Mesothelial cell of epicardium (in vitro differentiated cells): ENCODE measurements at places on chromosomes 5 and 9. TPM values are rescaled to one million over a fixed set of nuclear protein-coding genes. Genes with fewer than 3 reads are reported as not detected.

DNA sequence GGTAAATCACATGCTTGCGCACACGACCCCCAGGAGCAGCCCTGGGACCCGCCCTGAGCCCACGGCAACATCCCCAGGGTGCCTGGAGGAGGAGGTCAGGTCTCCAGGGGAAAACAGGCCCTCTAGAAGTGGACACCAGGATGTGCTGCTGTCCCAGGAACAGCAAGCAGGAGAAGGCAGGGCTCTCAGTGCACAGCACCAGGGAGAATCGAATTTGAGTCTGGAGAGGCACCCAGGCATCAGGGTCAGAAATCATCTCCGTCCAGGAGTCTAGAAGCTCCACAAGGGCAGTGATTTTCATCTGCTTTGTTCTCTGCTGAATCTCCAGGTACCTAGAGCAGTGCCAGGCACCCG, 93.6 kb downstream of the PAX5 start:
- H3K4me1 ChIP-seq = peaks cover 4% of the 10 kb centered on the region
- DNase-seq = no peak
- no peak overlapping the region for H3K27ac ChIP-seq
- no peaks in the 10 kb centered on the region for H3K36me3 ChIP-seq
- peaks cover 29% of the 10 kb centered on the region for H3K27me3 ChIP-seq

DNA sequence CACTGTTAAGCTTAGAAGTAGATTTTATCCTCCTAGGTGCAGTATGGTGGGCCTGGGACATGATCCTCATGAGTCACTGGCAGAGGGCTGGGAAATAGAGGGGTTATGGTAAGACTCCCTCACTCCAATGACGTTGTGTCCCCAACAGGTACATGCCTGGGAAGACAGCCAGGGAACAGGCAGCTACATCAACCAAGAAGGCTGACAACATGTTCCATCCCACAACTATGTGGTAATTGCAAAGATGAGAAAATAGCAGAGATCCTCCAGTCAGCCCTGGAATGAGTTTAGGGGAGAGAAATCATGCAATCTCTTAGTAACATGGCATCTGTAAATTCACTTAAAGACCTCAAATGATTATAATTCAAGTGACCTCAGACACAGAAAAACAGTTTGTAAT, 114.4 kb upstream of the LIFR start:
- no peak overlapping the region for H3K27ac ChIP-seq
- H3K4me1 ChIP-seq = peaks cover 4% of the 10 kb centered on the region
- no peak for DNase-seq
- H3K27me3 ChIP-seq = no peaks in the 10 kb centered on the region
- H3K4me3 ChIP-seq = no peak overlapping the region

The SLC6A3 gene
- 0.04 to 0.07 TPM in 2 of 3 replicates, not detected in the other for total RNA-seq

The FOXD1 gene
- 0.09 TPM in 1 of 3 replicates, not detected in the others for total RNA-seq

DNA sequence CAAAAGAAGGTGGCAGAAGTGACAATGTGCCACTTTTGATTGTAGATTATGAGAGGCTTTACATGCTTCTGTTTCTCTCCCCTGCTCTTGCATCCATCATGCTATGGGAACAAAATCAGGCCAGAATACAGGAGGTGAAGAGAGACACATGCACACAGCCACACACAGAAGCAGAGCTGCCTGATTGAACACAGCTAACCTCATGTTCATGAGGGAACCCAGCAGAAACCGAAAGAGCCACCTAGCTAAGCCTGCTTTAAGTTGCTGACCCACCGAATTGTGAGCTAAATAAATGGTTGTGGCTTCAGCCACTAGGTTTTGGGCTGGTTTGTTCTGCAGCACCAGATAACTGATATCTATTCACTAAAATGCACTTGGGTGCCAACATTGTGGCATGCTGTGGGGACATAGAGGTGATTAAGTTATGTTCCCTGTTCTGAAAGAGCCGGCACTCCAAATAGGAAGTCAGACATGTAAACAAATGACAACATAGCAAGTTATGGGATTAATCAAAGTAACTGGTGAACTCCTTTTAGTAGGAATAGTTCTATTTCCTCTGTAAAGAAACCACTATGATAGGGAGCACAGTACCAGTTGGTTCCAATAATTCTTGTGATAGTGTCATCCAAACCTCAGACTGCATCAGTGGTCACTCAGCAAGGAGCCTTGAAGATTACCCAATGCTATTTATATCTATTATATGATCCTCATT, 93.6 kb upstream of the TNC start:
- DNase-seq = no peak
- H3K4me3 ChIP-seq = no peak overlapping the region
- peak overlapping the region; percentile 30 for H3K27ac ChIP-seq
- no peaks in the 10 kb centered on the region for H3K36me3 ChIP-seq
- H3K27me3 ChIP-seq = peaks cover 15% of the 10 kb centered on the region

DNA sequence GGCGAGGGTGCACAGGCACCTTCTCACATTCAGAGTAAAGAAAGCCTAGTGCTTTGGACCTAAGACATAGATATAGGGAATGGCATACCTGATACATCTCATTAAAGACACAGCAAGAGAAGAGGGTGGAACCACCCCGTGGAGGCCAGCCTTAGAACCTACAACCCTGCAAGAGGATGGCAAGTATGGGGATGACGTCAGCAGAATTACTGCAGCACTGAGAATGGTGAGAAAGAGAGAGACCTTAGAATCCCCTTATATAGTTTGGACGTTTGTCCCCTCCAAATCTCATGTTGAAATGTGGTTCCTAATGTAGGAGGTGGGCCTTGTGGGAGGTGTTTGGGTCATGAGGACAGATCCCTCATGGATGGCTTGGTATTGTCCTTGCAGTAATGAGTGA, 28.2 kb upstream of the ADCY2 start:
- H3K27ac ChIP-seq = no peak overlapping the region
- no peaks in the 10 kb centered on the region for H3K36me3 ChIP-seq

DNA sequence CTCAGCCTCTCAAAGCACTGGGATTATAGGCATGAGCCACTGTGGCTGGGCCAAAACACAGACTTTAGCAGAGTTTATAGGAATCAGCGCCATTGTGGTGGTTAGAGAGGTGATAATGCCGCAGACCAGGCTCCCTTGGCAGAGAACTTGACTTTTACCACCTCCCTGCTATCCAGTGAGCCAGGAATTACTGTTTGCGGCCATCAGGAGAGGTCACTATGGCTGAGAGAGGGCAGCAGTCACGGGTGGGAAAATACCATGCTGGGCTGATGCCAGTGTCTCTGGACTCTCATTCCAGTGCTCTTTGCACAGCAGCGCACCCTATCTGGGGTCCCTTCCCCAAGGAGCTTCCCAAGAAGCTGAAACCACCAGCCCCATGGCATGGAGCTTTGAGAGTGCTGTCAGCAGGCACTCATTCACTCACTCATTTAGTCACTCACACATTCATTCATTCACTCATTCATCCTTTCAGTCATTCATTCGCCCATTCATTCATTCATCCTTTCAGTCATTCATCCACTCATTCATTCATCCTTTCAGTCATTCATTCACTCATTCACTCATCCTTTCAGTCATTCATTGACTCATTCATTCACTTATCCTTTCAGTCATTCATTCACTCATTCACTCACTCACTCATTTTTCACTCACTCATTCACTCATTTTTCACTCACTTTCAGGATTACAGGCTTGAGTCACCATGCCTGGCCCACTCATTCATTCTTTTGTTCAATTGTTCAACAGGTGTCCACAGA, 27.3 kb upstream of the RNU6ATAC start:
- no peaks in the 10 kb centered on the region for H3K36me3 ChIP-seq
- H3K27ac ChIP-seq = no peak overlapping the region
- no peak for DNase-seq
- peaks cover 10% of the 10 kb centered on the region for H3K27me3 ChIP-seq
- H3K4me3 ChIP-seq = no peak overlapping the region
- peaks cover 9% of the 10 kb centered on the region for H3K4me1 ChIP-seq

- no peak overlapping the region for H3K27ac ChIP-seq
- no peak overlapping the region for H3K4me3 ChIP-seq
- no peaks in the 10 kb centered on the region for H3K36me3 ChIP-seq
- H3K27me3 ChIP-seq = peaks cover 4% of the 10 kb centered on the region
Measured at GRCh38 chr9:84966876-84967830, 297.6 kb downstream of the NTRK2 start.

- H3K4me1 ChIP-seq = no peaks in the 10 kb centered on the region
- H3K36me3 ChIP-seq = no peaks in the 10 kb centered on the region
Measured at GRCh38 chr5:10994091-10994986, 233.3 kb upstream of the DAP start.

DNA sequence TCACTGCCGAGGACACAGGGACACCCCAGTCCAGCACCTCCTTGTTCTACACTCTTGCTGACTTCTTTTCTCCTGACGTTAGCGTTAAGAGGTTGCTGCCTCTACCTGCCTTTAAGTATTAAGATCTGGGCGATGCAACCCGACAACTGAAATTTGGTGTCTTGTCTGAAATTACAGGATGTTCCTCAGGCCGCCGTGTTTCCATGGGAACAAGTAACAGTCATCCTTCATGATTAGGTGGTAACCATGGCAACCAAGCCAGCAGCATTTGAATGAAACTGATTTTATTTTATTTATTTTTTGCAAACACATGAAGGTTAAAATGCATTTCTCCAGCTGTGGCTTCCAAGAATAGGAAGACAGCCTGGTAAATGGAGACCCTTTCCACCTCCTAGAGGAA, 20.8 kb downstream of the DAB2IP start:
- peaks cover 16% of the 10 kb centered on the region for H3K4me1 ChIP-seq
- H3K27ac ChIP-seq = no peak overlapping the region
- no peak overlapping the region for H3K4me3 ChIP-seq
- DNase-seq = no peak

- H3K27ac ChIP-seq = no peak overlapping the region
- peaks cover 15% of the 10 kb centered on the region for H3K27me3 ChIP-seq
- peak overlapping the region; percentile 42 for H3K4me3 ChIP-seq
- DNase-seq = no peak
Measured at GRCh38 chr5:142552107-142552506, 133.8 kb downstream of the FGF1 start.

The SLC6A19 gene
- total RNA-seq = not detected in 3 replicates

GRCh38 chr5:26121338-26121737, 917.0 kb downstream of the CDH9 start:
- H3K4me3 ChIP-seq = no peak overlapping the region
- H3K27me3 ChIP-seq = no peaks in the 10 kb centered on the region
- H3K4me1 ChIP-seq = peaks cover 7% of the 10 kb centered on the region
- no peak for DNase-seq
- no peaks in the 10 kb centered on the region for H3K36me3 ChIP-seq

- H3K36me3 ChIP-seq = peaks cover 2% of the 10 kb centered on the region
- H3K27me3 ChIP-seq = no peaks in the 10 kb centered on the region
- no peak overlapping the region for H3K4me3 ChIP-seq
- no peak for DNase-seq
- no peak overlapping the region for H3K27ac ChIP-seq
Measured at GRCh38 chr5:14810282-14810681, 61.3 kb downstream of the ANKH start.

The VLDLR gene
- 47.8 to 50.0 TPM (median 49.6 TPM) in 3 replicates for total RNA-seq

- H3K27ac ChIP-seq = no peak overlapping the region
- H3K4me1 ChIP-seq = peaks cover 18% of the 10 kb centered on the region
- H3K27me3 ChIP-seq = no peaks in the 10 kb centered on the region
- H3K4me3 ChIP-seq = no peak overlapping the region
Measured at GRCh38 chr5:142870532-142871362, 100.6 kb downstream of the ARHGAP26 start.

DNA sequence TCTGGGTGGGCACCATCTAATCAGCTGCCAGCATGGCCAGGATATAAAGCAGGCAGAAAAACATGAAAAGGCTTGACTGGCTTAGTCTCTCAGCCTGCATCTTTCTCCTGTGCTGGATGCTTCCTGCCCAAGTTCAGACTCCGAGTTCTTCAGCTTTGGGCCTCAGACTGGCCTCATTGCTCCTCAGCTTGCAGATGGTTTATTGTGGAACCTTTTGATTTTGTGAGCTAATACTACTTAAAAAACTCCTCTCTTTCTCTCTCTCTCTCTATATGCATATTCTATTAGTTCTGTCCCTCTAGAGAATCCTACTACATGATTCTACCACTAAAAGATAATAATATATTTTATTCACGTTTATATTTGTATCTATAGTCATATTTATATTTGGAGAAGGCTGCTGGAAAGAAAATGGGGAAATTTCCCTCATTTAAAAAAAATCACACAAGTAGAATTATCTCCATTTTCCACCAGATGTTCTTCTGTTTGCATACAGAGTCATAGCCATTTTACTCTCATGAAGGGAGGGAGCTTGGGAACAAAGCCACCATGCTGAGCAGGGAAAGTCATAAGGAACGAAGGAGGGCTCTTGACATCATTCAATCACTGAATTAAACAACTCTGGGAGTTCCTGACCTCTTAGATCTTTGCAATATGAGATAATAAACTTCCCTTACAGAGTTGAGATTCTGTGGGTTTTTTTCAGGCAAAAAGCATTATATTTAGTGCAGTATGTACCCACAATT, 1137.4 kb upstream of the CDH18 start:
- no peaks in the 10 kb centered on the region for H3K27me3 ChIP-seq
- peaks cover 5% of the 10 kb centered on the region for H3K4me1 ChIP-seq
- H3K4me3 ChIP-seq = no peak overlapping the region
- H3K36me3 ChIP-seq = peaks cover 4% of the 10 kb centered on the region
- DNase-seq = no peak
- no peak overlapping the region for H3K27ac ChIP-seq

The IL5 gene
- not detected in 3 replicates for total RNA-seq

- no peak overlapping the region for H3K4me3 ChIP-seq
- no peak overlapping the region for H3K27ac ChIP-seq
- no peaks in the 10 kb centered on the region for H3K36me3 ChIP-seq
- no peaks in the 10 kb centered on the region for H3K4me1 ChIP-seq
- no peak for DNase-seq
Measured at GRCh38 chr5:24817966-24818365, 173.2 kb upstream of the CDH10 start.

GRCh38 chr5:6525910-6526309, 77.3 kb downstream of the UBE2QL1 start:
- H3K4me1 ChIP-seq = no peaks in the 10 kb centered on the region
- no peak for DNase-seq
- H3K4me3 ChIP-seq = no peak overlapping the region
- H3K27ac ChIP-seq = no peak overlapping the region

DNA sequence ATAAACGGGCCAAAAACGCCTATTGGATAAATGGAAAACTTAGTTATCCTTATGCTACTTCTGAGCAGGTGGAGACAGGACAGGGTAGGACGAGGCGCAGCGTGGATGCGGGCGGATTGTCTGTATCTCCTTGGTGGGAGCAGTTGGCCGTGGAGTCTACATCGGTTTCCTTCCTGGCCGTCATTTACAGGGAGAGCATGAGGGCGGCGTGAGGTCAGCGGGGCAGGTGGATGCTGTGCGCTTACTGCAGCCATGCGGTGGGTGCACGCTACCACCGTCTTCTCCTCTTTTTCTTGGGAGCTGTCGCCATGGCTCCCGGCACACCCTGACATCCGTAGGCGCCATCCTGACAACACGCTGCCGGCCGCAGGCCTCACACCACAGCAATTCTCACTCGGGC, 121.3 kb downstream of the ADAMTS2 start:
- no peak overlapping the region for H3K27ac ChIP-seq
- H3K4me1 ChIP-seq = peaks cover 13% of the 10 kb centered on the region
- peaks cover 2% of the 10 kb centered on the region for H3K36me3 ChIP-seq
- no peak overlapping the region for H3K4me3 ChIP-seq

GRCh38 chr5:159316519-159317383, 13.5 kb downstream of the IL12B start:
- peaks cover 42% of the 10 kb centered on the region for H3K27me3 ChIP-seq
- H3K4me1 ChIP-seq = no peaks in the 10 kb centered on the region
- H3K27ac ChIP-seq = no peak overlapping the region
- H3K4me3 ChIP-seq = no peak overlapping the region
